T-helper 22 cell (primary cell): ENCODE measurements at places on chromosomes 13 and 19.

DNA sequence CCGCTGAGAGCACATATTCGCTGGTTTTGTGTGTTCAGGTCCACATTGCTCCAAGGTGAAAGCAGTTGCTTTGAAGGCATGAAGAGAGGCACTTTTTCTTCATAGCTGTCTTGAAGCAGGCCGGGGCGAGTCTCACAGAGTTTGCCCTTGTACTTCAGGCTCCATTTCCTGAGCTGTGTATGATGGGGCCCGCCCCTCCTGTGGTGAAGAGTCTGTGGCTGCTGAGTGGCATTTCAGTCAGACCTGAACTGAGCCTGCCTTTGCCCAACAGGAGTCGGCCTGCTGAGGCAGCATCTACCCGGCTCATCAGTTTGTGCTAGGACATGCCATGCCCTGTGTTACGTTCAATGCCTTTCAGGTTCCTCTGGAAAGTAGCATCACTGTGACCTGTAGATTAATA, 44.4 kb upstream of the C1QTNF9 start:
- peak; percentile 79 for DNase-seq

GRCh38 chr13:97986835-97987234, 33.4 kb downstream of the IPO5 start:
- DNase-seq: no peak

DNA sequence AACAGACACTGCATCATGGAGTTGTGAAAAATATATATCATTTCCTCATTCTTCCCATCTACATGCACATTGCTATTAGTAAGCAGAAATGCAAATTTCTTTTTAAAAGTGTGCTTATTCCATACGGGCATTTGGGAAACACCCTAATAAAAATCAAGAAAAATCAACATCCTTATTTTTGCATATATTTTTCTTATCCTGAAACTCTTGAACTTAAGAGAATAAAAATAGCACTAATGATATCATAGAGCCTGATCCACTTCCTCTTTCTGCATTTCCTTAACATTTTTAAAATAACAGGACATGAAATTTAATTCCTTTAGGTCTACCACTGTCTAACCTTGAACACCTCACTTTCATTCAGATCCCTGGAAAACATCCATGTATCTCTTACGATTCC, 123.3 kb downstream of the VWA8 start:
- DNase-seq: no peak

DNA sequence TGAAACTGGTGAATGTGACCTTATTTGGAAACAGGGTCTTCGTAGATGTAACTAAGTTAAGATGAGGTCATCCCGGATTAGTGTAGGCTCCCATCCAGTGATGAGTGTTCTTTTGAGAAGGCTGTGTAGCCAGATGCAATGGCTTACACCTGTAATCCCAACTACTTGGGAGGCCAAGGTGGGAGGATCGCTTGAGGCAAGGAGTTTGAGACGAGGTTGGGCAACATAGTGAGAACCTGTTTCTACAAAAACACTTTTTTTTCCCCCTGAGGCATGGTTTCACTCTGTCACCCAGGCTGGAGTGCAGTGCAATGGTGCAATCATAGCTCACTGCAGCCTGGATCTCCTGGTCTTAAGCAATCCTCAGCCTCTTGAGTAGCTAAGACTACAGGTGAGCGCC, 36.4 kb downstream of the FBN3 start:
- DNase-seq: no peak

DNA sequence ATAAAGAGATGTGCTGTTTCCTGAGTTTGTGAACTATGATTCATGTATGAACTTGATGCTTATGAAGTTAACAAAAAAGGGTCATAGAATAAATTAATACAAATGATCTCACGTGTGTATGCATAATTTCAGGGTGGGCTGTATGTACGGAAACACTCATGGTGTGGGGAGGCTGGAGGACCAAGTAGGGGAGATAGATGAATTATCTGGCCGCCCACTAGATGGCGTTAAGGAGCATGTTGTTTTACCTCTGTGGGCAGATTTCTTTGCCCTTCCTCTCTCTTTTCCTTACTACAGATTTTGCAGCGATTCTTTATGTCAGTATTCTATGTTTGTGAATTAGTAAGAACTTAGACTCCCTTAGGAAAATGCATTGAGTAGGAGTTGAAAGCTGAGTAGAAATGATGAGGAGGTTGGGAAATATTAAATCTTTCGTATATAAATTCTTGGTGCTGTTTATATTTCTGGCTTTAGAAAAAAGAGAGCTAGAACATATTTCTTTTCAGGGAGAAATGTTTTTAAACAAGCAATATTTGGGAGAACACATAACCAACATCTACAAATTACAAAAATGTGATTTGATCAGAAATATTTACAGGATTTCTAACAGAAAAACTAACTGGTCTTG, 47.4 kb upstream of the TMTC4 start:
- DNase-seq: peak; percentile 3

DNA sequence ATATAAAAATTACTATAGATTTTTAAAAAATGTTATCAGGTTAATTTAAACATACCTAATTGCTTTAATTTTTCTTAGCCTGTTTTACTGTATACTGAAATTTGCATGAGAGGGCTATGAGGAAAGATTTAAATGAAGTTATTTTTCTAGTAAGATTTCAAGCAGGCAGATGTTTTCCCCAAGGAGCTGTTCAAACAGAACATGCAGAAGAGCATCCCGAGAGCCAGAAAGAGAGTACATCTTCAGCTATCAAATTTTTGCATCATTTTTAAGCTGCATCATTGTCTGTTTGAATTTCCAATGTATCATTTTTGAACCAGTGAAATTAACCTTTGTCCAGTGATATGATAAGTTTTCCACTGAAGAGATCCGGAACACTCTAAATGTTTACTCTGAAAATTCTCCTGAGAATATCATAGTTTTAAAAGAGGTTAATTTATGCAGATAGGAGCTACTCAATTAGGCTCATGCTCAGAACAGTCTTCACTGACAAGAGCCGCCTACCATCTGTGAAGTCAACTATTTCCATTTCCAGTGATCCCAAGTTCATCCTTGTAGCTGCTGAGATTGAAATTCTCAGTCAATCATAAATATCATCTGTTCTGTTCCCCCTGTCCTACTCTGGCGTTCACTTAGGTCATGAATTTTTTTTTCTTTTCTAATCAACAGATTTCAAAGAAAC, 467.7 kb upstream of the NBEA start:
- no peak for DNase-seq

DNA sequence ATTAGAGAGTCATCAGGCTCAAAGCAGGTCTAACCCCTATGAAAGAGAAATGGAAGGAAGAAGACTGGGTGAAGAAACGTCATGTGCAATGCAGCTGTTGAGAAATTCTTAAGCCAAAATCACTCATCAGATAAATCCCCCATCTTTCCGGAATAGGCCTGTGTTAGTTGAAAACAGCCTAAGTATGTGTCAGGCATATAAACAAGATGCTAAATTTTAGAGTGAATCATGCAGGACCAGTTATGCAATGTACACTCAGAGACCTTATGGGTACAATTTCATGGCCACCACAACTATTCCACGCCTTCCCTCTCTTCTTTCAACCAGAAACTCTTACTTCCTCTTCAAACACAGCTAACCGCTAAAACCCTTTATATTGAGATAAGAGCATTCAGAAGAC, 717.7 kb upstream of the ATXN8OS start:
- no peak for DNase-seq

DNA sequence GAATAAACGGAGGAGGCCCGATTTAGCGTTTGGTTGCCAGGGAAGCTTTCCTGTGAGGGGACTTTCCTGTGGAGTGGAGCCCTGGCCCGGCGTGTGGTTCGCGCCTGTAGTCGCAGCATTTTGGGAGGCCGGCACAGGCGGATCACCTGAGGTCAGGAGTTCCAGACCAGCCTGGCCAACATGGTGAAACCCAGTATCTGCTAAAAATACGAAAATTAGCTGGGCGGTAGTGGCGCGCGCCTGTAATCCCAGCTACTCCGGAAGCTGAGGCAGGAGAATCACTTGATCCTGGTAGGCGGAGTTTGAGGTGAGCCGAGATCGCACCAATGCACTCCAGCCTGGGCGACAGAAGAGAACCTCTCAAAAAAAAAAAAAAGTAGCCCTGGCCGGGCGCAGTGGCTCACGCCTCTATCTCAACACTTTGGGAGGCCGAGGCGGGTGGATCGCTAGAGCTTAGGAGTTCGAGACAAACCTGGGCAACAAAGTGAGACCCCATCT, 6.9 kb downstream of the KANK3 start:
- no peak for DNase-seq

GRCh38 chr13:33727297-33728083, 90.5 kb upstream of the RFC3 start:
- DNase-seq: no peak

DNA sequence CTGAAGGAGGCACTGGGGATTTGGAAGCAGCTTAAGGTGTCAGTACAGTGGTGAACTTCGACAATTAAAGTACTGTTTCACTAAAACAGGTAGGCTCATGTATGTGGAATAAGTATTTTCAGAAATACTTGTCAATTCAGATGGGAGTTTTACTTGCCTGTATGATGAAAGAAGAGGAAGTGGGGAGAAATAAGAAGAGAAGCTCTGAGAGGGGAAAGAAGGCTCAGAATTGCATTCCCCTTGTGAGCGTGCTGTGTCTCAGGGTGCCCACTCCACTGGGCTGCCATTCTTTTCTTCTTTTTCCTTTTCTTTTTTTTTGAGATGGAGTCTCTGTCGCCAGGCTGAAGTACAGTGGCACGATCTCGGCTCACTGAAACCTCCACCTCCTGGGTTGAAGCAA, 38.6 kb upstream of the RNF17 start:
- DNase-seq: no peak
